Substantia nigra (tissue), 51 donors: ENCODE measurements at places on chromosomes 1 and 21.

DNA sequence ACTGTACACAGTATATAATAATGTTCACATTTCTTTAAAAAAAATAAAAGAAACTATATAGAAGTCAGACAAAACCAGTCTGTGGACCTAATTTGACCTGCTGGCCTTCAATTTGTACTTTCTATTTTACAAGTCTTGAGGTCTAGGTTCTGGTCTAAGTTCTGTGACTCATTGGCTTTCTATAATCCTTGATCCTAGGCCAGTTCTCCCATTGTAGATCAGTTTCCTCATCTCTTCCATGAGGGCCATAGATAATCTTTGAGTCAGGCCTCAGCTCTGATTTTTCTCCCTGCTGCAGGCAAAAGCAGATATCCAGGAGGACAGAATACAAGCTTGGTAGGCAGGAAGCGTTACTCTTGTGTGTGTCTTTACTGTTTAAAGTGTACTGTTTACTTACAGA is 603.7 kb upstream of the CAMK1G start:
- DNase-seq, result no peak

- DNase-seq, result no peak
Measured at GRCh38 chr21:33396951-33397350, 6.3 kb upstream of the IFNGR2 start.

- DNase-seq, result no peak
Measured at GRCh38 chr1:9061252-9061960, 8.0 kb downstream of the SLC2A5 start.

DNA sequence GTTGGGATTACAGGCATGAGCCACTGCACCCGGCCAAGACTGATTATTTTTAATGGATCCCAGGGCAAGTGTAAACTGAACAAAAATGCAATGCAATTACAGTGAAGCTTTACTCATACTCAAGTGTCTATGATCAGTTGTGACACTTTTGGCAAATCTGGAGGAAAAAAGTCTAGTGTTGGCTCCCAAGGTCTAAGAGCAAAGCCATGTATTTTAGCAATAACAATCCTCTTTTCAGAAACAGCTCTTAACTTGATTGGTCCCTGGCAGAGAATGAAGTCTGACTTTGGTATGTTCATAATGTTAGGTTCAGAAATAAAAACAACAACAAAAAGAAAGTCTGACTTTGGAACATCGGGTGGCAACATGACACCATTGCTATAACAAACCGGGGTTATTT is 40.2 kb upstream of the C1orf53 start:
- no peak for DNase-seq

DNA sequence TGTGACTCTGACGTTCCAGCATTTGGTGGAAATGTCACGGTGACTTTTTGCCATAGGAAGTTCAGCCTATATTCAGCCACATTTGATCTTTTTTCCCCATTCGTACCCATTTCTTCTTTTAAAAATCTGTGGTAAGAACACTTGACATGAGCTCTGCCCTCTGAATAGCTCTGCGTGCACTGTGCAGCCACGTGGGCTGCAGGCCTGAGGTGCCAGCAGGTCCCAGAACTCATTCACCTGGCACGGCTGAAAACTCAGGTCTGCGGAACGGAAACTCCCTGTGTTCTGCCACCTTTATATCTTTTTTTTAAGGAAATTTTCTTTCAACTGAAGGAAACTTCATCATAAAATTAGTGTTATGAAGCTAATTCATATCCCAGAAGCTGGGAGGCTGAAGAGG is 28.6 kb downstream of the CEP104 start:
- no peak for DNase-seq

GRCh38 chr1:118101999-118102398 is 83.0 kb downstream of the SPAG17 start:
- no peak for DNase-seq

GRCh38 chr1:156428746-156429288 is 59.8 kb downstream of the RHBG start:
- no peak for DNase-seq

GRCh38 chr1:69328186-69328585 is 239.5 kb upstream of the LRRC7 start:
- DNase-seq, result no peak

DNA sequence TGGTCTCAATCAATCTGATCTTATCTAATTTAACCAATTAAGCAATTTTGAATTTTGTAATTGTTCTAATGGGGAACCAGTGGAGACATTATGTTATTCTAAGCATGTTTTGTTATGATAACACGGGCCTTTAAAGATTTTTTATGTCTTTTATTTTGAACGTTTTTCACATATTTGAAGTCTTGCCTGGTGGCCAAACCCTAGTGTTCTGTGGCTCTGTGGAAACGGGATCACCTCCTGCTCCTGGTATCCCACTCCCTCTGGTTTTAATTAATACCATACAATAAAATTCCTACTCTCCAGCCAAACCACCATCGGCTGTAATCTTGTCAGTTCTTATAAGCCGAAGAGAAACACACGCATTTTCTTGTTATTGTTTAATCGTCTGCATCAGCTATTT is 22.9 kb upstream of the LMO4 start:
- DNase-seq, result no peak

- DNase-seq, result no peak
Measured at GRCh38 chr1:214427871-214428277, 123.5 kb downstream of the PTPN14 start.

DNA sequence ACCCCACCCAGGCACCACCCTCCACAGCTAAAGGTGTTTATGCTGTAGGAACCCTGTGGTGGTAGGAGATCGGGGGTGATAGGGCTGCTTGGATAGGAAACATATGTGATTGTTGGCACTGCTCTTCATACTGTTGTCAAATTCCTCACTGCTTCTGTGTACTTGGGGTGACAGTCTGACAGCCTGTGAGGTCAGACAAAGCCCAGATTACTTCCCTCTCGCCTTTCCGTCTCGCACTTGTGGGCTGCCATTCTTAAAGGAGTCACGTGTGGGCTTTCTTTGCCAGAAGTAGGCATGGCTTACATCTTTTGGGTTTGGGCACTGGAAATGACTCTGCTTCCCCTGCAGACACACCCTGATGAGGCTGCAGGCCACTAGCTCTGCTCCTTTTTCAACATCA is 363.8 kb downstream of the DISC1 start:
- DNase-seq, result no peak

- no peak for DNase-seq
Measured at GRCh38 chr1:196887515-196888239, at the start of gene CFHR4. TSS of gene CFHR4 (plus strand) at chr1:196888052. CDS start at chr1:196888151, 99 bp downstream.

GRCh38 chr1:244324176-244324883 is 127.4 kb downstream of the ADSS2 start:
- no peak for DNase-seq

- no peak for DNase-seq
Measured at GRCh38 chr1:10635085-10635896, 160.5 kb downstream of the PEX14 start.

DNA sequence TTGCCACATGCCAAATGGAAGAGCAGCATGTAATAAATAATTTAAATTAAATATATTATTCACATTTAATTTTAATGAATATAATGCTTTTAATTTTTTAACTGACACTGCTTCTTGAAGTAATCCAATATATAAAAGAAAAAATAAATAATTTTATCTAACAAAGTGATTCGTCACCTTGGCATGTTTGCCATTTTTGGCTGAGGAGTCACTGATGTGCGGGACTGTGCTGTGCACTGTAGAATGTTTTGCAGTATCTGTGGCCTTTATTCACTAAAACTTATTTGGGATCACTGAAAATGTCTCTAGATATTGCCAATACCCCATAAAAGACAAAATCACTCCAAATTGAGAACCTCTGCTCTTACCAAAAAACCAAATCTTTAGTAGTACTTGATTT is 807.8 kb downstream of the BRINP3 start:
- no peak for DNase-seq

DNA sequence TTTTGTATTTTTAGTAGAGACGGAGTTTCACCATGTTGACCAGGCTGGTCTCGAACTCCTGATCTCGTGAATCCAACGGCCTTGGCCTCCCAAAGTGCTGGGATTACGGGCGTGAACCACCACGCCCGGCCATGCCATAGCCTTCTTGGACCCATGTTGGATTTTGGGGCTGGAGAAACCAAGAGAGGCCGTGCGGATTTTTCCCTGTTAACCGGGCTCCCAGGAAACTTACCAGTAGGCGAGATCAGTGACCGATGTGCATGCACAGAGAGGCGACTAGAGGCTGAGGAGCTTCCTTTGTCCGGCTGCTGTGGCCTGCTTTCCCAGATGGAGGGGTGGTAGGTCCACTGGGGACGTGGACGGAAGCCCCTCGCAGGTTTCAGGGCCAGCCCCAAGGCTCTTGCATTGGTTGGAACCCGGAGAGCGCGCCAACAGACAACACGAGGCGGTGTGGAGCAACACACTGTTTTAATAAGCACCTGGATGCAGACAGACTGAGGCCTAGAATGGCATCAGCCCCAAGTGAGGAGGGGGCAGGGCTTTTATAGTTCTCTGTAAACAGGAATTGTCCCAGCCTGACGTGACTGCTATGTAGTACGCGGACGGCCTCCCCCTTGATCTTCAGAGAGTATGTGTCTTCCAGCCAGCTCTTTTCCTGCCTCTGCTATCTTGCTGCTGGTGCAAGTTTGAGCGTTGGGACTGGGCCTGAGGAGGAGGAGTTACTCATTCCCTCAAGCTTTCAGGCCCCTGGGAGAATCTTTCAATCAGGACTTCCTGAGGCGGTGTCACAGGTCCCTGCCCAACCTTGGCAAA is at the start of gene ERVH48-1:
Gene ERVH48-1, minus strand, starts transcription at position 517 of the 813 bp plus-strand sequence. CDS start 6,624 bp downstream, outside the sequence.
- DNase-seq, result no peak

- no peak for DNase-seq
Measured at GRCh38 chr1:15355968-15356625, 53.6 kb upstream of the EFHD2 start.

- DNase-seq, result peak; percentile 53
Measured at GRCh38 chr1:99685516-99686180, 39.7 kb downstream of the PALMD start.

DNA sequence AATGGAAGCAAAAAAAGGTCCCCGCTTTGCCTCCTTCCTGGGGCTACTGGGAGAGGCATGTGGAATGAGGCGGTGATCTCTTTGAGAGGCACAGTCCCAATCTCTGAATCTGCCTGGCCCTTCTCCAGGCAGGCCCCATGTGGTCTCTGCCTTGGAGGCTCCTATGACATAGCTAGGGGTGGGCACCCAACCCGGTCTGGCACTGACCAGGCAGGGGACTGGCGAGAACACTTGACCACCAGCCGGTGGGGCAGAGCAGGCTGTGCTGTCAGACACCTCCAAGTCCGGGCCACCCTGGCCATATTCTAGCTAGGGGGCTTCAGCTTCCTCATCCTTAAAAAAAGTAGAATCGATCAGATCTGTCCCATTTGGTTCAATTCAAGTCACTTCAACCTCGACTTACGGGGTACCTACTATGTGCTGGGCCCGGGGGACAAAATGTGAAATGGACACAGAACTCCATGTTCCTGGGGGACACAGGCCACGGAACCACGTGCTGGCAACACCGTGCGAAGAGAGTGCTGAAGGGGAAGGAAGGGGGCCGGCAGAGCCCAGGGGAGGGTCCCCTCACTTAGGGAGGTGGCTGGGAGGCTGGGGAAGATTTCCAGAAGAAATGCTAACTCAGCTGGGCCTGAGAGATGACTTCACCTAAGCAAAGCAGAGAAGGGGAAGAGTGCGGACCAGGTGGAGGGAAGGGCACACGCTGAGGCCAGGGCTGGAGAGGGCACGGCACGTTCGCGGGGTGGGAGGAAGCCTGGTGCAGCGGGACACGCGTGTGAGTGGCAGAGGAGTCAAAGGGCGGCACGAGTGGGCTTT is 33.3 kb downstream of the HSPG2 start:
- DNase-seq, result no peak

DNA sequence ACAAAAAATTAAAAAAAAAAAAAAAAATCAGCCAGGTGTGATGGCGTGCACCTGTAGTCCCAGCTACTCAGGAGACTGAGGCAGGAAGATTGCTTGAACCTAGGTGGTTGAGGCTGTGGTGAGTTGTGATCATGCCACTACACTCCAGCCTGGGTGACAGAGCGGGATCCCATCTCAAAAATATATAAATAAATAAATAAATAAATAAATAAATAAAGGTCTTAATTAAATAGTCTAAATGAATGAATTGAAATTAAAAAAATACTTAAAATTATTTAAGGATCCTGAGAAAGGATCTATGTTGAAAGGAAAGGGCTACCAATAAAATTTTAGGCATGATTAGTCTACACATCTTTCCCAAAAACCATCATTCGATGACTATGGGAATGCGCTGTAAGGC is 67.4 kb upstream of the HP1BP3 start:
- DNase-seq, result no peak

- DNase-seq, result no peak
Measured at GRCh38 chr1:6447016-6447817, 18.8 kb downstream of the TNFRSF25 start.

- DNase-seq, result no peak
Measured at GRCh38 chr1:207983044-207983635, 72.2 kb upstream of the CD34 start.

GRCh38 chr1:117695796-117696490 is 90.1 kb downstream of the TENT5C start:
- DNase-seq, result no peak

GRCh38 chr1:94250341-94250740 is 13.0 kb upstream of the ARHGAP29 start:
- no peak for DNase-seq

DNA sequence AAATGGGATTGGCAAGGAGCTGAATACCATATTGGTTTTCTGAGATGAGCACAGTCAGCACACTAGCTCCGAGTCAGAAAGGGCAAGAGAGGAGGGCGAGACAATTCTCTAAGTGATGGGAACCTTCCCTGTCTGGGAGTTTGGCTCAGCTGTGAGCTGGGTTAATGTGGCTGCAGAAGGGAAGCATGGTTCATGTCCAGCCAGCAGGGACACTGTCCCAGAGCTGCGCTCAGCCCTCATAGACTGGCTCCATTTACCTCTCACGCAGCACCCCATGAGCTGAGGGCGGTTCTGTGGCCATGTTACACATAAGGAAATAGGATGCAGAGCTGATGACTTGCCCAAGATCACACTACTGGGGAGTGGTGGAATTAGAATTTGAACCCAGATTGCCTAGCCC is 15.7 kb upstream of the CPT2 start:
- DNase-seq, result no peak

DNA sequence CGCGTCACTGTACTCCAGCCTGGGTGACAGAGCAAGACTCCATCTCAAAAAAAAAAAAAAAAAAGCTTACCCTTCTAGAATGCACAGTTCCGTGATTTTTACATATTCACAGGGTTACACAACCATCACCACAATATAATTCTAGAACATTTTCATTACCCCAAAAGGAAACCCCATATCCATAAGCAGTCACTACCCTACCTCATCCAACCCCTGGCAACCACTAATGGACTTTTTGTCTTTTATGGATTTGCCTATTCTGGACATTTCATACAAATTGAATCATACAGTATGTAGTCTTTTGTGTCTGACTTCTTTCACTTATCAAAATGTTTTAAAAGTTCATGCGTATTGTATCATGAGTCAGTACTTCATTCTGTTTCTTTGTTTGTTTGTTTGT is 22.8 kb downstream of the SYF2 start:
- DNase-seq, result no peak

- DNase-seq, result no peak
Measured at GRCh38 chr1:207302618-207303393, 18.7 kb upstream of the CD55 start.

GRCh38 chr1:2496087-2496622 is 20.1 kb downstream of the PLCH2 start:
- no peak for DNase-seq
